ENCODE measurements at places on chromosomes 11 and 22.

GRCh38 chr11:116457336-116458007 lies 315.3 kb downstream of the BUD13 start:
- DNase-seq = no peak

- no peak for DNase-seq
These were observed 330.3 kb upstream of the PITPNB start for GRCh38 chr22:28249402-28249801.

DNA sequence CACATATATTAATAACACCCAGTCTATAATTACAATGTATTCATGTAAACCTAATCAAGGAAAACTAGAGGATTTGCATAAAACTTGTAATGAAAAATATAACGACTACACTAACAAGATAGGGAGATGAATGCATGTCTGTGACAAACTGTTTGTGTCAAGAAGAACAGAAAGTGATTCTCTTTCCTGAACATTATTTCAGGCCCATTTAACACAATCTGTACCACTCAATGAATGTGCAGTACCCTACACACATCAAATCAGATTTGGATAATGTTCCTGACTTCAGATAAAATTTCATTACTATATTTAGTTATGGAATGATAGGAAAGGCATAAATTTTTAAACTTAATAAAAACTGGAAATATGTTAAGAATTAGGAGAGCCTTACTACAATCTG lies 93.1 kb downstream of the CADM1 start:
- DNase-seq = no peak

DNA sequence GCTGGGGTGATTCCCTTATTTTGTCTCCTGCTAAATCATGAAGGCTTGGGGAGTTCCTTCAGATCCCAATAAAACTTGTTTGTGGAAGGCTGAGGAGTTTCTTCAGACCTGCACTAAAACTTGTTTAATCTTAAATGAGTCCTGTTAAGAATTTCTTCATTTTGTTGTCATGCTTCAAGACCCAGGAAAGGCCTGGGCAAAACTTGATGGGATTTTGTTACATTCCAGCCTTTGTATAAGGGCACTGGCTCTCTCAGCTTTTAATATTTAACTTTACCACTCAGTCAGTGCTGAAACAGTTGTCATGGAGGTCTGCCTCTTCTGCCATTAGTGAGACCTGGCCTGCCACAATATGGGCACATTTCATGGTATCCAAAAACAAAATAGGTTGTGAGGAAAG lies 699.0 kb downstream of the ETS1 start:
- DNase-seq = no peak

GRCh38 chr22:33025675-33026074 lies 32.5 kb downstream of the SYN3 start:
- DNase-seq = no peak
